Esophagus muscularis mucosa (tissue), 4 donors: ENCODE measurements at places on chromosomes 7 and 10. TPM values are rescaled to one million over a fixed set of nuclear protein-coding genes. Genes with fewer than 3 reads are reported as not detected.

DNA sequence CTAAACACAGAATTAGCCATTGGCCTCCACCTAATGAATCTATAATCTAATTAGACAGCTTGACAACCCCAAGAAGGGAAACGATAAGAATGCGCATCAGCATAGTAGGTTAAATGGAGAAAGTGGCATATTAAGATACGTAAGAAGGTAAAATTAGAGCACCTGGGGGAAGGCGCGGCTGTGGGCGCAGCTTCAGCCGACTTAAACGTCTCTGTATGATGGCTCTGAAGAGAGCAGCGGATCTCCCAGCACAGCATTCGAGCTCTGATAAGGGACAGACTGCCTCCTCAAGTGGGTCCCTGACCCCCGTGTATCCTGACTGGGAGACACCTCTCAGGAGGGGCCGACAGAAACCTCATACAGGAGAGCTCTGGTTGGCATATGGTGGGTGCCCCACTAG lies 518.8 kb downstream of the PHTF2 start:
- H3K4me1 ChIP-seq: no peaks in the 10 kb centered on the region
- no peak for DNase-seq
- no peak overlapping the region for H3K4me3 ChIP-seq
- no peaks in the 10 kb centered on the region for H3K36me3 ChIP-seq
- no peak overlapping the region for H3K27ac ChIP-seq
- H3K27me3 ChIP-seq: no peaks in the 10 kb centered on the region

DNA sequence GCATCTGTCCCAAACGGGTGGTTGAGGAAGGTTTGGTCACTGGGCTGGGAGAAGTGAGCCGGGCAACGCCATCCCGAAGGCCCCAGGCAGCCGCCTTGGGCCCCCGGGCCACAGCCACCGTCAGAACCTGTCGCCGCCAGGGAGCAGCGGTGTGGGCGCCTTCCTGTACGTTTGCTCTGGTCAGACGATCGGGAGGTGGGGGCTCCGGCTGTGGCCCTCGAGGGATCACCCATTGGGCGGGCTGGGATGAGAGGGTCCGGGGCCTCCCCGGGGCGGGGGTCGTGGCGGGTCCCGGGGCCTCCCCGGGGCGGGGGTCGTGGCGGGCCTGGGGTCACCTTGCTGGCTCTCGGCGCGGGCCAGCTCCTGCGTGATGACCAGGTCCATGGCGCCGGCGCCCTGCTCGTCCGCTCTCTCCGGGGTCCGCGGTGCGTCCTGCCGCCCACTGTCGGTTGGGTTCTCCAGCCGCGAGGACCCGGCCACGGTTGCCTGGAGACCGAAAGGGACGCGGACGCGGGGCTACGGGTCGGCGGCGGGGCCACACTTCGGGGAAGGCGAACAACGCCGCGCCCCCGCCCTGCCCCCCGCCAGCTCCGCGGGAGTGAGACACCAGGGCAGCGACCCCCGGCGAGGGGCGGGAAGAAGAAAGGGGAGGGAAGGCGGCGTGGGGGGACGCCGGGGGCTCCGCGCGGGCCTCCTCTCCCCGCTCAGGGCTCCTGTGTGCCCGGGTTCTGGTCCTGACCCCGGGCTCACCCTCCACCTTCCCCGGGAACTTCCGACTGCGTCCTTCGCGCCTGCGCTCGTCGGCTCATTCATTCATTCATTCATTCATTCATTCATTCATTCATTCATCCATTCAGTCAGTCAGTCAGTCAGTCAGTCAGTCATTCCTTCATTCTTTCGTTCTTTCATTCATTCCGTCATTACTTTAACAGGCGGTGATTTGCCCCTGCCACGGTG lies at the start of gene CFAP46:
CFAP46 (minus strand) TSS at position 470 of the 957 bp plus-strand sequence; CDS start at position 384, 86 bp downstream.
- peaks cover 19% of the 10 kb centered on the region for H3K4me1 ChIP-seq
- H3K4me3 ChIP-seq: peak within 1 kb of the TSS; percentile 62
- H3K27ac ChIP-seq: no peak within 1 kb of the TSS
- H3K36me3 ChIP-seq: no peaks in the 10 kb centered on the region

Gene PILRA
- total RNA-seq: 3.3 TPM

DNA sequence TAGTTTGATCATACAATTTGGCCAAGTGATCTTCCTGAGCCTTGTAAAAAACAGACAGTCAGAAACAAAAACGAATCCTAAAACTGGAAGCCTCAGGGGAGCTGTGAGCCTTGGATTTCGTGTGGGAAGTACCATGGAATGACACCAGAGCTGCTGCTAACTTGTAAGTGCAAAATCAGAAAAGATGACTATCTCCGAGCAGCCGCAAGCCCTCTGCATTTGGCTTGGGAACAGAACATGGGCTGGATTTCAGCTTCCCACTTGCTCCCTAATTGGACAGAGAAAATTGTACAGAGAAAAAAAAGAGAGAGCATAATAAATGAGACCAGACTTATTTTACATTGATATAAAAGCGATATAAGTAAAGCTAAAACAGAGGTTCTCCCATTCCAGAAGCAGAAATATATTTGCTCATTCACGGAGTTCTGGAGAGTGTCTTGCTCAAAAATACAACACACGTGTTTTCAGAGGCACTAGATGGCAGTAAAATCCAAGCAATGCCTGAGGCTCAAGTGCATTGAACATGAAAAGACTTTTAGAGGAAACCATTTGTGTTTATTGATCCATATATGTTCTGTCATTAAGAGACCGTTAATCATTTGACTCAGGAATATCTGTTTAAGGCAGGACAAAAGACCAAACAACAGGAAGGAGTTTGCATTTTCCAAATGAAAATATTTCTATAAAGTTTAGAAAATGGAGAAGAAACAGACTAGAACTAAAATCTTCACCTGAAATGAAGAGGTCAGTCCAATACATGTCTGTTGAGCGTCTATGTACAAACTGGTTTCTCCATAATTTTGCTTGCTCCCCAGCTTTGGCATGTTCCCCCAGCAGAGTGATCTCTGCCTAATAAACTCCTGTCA lies 78.3 kb upstream of the SLC26A5 start:
- no peak overlapping the region for H3K4me3 ChIP-seq
- H3K27me3 ChIP-seq: no peaks in the 10 kb centered on the region

GRCh38 chr7:159116581-159117339 lies 27.9 kb downstream of the VIPR2 start:
- no peaks in the 10 kb centered on the region for H3K36me3 ChIP-seq
- no peak overlapping the region for H3K4me3 ChIP-seq
- no peak for DNase-seq
- H3K27ac ChIP-seq: no peak overlapping the region

DNA sequence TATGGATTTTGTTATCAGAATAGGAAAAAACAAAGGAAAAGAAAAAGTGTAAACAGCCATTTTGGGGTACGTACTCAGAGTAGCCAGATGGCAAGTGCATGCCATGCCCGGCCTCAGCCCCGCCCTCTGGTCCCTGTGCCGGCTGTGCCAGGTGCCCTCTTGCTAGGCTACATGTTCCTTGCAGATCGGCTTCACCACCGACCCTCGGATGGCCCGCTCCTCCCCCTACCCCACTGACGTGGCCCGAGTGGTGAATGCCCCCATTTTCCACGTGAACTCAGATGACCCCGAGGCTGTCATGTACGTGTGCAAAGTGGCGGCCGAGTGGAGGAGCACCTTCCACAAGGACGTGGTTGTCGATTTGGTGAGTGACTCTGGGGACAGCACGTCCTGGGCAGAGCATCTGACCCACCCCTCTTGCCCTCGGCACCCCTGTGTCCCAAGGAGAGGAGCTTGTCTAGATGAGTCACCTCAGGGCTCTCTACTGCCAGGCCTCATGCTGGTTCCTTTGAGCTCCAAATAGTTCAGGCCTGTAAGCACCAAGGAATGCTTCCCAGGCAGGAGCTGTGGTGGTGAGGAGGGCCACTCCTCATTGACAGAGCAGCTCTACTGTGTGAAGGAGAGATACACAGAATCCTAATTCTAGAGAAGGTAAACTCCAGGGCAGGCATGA lies 54.9 kb upstream of the ZMIZ2 start:
- peaks cover 93% of the 10 kb centered on the region for H3K36me3 ChIP-seq
- DNase-seq: no peak
- no peak overlapping the region for H3K27ac ChIP-seq

DNA sequence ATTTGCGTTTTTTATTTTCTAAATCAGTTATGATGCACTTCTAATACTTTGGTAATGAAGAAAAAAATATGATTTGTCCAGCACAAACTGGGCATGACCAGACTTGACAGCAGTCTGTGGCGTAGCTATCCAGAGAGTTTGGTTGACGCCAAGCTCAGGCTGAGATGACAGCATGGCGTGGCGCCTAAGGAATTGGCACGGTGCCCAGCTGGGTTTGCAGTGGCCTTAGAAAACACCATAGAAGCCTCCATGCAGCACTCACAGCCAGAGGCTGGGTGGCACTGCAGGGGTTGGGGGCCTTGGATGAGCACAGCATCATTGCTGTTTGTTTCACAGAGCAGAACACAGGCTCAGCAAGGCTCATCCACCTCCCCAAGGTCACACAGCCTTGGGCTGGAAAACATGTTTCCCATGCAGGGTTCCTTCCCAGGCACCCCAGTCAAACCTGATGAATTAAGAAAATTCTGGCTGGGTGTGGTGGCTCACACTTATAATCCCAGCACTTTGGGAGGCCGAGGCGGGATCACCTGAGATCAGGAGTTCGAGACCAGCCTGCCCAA lies 88.9 kb downstream of the GTF2IRD1 start:
- DNase-seq: no peak
- no peak overlapping the region for H3K27ac ChIP-seq
- H3K4me3 ChIP-seq: no peak overlapping the region
- H3K4me1 ChIP-seq: peaks cover 4% of the 10 kb centered on the region
- peaks cover 86% of the 10 kb centered on the region for H3K36me3 ChIP-seq

Gene FAM24B
- total RNA-seq: 2.7 TPM

DNA sequence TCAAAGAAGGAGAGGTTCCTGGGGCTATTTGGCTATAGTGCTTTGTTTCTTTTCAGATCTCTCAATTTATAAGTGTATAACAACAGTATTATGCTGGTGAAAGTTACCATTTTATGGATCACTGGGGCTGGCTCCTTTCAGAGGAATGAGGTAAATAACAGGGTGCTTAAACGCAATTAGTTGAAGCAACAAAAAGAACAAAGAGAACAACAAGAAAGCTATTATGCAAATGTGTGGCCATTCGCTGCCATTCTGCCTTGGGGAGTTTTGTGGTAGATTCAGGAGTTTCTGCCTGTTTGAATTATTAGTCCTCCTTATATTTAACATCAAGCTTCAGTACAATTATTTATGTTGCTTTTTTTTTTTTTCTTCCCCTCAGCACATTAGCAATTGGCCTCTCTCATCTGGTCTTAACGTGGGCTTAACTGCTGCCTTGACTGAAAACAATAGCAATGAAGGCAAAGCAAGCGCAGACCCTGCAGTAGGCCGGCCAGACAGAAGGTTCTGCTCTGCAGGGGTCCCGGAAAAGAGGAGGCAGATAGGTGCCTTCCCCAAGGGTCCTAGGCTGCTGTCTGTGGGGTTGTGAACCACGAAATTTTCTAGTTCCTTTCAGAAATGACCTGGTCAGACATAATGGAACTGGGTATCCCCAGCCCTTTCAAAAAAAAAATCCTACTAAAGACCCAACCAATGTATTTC lies 339.9 kb upstream of the PODXL start:
- H3K27me3 ChIP-seq: no peaks in the 10 kb centered on the region
- no peak overlapping the region for H3K4me3 ChIP-seq
- H3K27ac ChIP-seq: no peak overlapping the region
- no peaks in the 10 kb centered on the region for H3K4me1 ChIP-seq
- H3K36me3 ChIP-seq: no peaks in the 10 kb centered on the region

Gene FAM131B
- 0.42 TPM for total RNA-seq

DNA sequence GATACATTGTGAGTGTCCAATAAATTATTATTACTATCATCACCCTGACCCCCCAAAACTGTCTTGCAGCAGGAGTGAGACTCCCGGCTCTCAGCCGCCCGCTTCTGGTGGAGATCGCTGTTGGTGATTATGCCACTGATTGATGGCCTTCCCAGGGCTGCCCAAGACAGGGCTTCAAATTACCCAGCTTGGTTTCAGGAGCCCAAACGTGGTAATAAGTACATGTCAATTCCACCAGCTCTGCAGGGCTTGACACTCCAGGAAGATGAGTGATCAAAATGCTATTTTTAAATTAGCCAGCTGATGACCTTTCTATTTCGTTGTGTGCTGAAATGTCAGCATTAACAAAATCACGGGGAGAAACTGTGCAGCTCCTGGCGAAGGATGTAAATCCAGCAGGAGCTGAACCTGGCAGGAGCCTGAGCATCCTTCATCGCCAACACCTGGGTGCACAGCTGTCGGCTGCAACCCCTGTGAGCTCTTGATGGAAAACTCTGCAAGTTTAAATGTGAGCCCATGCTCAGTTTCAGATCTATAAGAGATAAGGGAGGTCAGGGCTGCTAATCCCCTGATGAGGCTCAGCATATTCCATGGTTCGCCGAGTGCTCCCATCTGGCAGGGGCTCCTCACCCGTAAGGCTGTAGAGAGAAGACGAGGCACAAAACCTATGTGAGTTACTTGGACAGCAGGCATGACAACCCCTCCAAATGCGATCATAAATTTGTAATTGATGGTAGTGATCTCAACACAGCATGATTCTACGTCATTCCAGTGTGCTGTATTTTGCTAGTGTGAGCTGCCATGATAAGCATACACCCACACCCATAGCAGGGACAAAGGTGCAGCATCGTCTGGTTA lies 446.3 kb downstream of the TCERG1L start:
- no peaks in the 10 kb centered on the region for H3K4me1 ChIP-seq
- H3K27me3 ChIP-seq: no peaks in the 10 kb centered on the region
- DNase-seq: no peak
- no peak overlapping the region for H3K27ac ChIP-seq

DNA sequence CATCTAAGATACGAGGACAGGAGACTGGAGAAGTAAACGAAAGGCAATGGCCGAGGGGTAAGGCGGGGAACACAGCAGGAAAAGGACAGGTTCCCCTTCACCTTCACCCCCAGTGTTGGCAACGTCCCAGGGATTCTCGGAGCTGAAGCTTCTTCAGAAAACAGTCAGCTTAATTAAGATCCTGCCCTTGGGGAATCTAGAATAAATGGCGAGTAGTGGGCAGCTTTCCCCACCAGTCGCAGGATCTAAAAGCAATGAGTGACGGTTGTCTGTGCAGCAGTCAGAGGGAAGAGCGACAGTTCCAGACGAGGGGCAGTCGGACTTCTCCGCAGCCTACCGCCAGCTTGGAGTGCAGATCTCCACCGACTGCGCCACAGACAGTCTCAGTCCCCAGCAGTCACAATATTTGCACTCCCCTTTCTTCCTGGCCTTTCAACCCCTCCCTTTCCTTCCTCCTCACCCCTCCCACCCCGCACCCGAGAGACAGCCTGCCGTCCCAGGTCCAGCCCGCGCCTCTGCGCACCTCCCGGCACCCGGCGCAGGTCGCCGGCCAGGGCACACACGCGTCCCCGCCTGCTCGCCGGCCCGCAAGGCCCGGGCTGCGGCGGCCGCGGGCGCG lies 10.9 kb upstream of the SP8 start:
- H3K4me3 ChIP-seq: peak overlapping the region; percentile 55
- H3K27ac ChIP-seq: no peak overlapping the region
- DNase-seq: no peak
- H3K36me3 ChIP-seq: no peaks in the 10 kb centered on the region
- H3K27me3 ChIP-seq: peaks cover 59% of the 10 kb centered on the region

Gene CDHR1
- total RNA-seq: 0.06 TPM

Gene GDF2
- not detected for total RNA-seq
